ENCODE measurements at places on chromosomes 6 and 20. TPM values are rescaled to one million over a fixed set of nuclear protein-coding genes. Genes with fewer than 3 reads are reported as not detected.

The OR2B6 gene
- 0.17 TPM for total RNA-seq

The LYRM4 gene
- 14.5 TPM for total RNA-seq

The SULF2 gene
- total RNA-seq: 9.6 TPM

The LY86 gene
- not detected for total RNA-seq

The SDCBP2 gene
- 2.1 TPM for total RNA-seq

The ATP9A gene
- 53.7 TPM for total RNA-seq

The RAET1E gene
- total RNA-seq: 1.5 TPM

The SLC17A4 gene
- not detected for total RNA-seq

The NR2E1 gene
- not detected for total RNA-seq
